GM18507 (cell line): ENCODE measurements at places on chromosomes 7 and 10.

GRCh38 chr7:48087349-48087748, 1.7 kb upstream of the UPP1 start:
- DNase-seq: no peak

GRCh38 chr10:6738112-6738768, 158.2 kb upstream of the PRKCQ start:
- DNase-seq: no peak

GRCh38 chr10:130713135-130713534, 576.9 kb downstream of the GLRX3 start:
- no peak for DNase-seq

GRCh38 chr7:153324094-153324493, 564.5 kb downstream of the ACTR3B start:
- no peak for DNase-seq

- DNase-seq: no peak
Observed at GRCh38 chr7:102222445-102222844, 64.2 kb upstream of the SH2B2 start.

GRCh38 chr10:122392835-122393234, 18.3 kb downstream of the PLEKHA1 start:
- DNase-seq: no peak

DNA sequence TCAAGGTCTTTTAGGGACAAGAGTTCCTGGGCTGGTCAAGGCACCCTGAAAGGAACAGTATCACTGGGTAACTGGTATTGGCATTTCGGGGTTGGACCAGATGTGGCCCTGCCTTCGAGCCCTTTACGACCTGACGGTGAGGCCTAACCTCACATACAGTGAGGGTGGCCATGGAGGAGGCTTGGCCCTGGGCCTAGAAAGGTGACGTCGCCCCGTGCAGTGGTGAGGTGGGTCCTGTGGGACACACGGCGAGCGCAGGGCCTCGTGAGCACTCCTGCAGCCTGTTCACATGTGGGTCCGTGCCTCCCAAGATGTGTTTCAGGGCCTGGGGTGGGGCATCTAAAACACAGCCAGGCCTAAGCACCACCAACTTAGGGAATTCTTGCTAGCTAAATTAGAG, 36.1 kb downstream of the CRHR2 start:
- no peak for DNase-seq

GRCh38 chr7:29990931-29991330, 1.3 kb upstream of the SCRN1 start:
- DNase-seq: no peak

- no peak for DNase-seq
Observed at GRCh38 chr10:15262036-15262713, 93.7 kb upstream of the NMT2 start.

DNA sequence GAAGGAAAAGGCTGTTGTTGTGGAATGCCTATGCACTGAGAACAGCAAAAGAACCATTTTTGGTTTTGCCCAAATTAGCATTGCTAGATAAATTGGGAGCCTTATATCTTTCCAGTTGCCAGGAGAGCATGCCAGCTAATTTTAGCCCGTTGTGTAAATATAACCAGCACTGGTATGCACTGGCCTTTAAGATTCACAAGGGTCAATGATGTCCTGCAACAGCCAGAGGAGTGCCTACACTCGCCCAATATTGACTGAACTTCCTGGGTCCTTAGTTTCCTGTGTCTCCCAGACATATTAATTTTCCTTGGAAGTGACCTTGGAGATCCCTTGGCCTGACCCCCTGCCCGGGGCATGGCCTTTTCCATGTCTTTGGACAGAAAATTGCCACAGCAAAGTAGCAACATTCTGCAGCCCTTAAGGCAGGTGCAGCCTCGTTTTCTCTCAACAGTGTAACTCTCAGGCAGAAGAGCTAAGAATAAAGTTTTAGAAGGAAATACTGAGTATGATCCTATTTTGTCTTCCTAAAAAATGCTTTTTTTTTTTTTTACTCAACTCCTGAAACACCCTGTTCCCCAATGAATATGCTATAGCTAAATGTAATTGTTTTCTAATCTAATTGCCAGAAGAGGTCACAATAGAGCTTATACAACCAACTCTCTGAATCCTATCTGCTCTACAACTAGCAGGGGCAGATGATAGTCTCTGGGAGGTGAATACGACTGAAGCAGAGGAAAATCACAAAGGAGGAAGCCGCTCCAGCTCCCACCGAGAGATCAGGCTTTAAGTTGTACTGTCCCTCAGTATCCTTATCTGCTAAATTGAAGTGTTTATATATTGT, 131.9 kb upstream of the PCGF5 start:
- no peak for DNase-seq

DNA sequence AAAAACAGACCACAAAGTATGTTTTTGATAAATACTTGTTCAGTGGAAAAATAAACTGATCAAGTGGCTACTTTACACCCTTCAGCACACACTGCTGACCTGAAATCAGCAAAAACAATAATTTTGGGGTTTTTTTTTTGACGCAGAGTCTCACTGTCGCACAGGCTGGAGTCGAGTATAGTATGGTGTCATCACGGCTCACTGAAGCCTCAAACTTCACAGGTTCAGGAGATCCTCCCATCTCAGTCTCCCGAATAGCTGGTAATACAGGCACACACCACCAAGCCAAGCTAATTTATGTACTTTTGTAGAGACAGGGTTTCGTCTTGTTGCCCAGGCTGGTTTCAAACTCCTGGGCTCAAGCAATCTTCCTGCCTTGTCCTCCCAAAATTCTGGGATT, 30.6 kb downstream of the TARP start:
- DNase-seq: no peak

GRCh38 chr7:1576521-1577253, 6.9 kb upstream of the PSMG3 start:
- no peak for DNase-seq

DNA sequence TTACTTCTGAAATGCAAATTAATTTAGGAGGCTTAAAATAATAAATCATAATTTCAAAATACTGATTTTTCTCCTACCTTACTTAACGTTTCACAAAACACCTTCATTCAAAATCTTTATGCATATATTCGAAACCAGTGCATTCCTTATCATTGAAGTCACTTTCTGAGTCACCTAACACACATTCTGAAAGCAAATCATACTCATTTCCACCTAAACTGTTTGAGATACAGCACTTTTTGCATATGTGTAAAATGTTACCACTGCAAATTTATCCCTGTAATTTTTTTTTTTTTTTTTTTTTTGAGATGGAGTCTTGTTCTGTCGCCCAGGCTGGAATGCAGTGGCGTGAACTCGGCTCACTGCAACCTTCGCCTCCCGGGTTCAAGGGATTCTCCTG, 15.7 kb downstream of the PPP3CB start:
- peak; percentile 23 for DNase-seq

DNA sequence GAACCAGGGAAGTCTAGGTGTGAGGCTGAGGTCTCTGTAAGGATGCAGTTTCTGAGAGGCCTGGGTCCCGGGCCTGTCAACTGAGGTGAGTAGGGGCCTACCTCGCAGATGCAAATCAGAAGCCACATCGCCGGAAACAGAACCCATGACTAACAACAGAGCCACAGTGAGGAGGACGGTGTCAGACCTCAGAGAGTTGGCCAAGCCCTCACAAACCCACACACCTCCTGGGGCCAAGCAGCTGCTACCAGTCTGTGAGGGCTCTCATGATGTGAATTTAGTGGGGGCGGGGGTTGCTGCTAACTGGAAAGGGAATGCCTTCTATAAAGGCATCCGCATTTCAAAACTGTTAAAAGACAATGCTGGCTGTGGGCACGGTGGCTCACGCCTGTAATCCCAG, 103.0 kb downstream of the COBL start:
- no peak for DNase-seq

DNA sequence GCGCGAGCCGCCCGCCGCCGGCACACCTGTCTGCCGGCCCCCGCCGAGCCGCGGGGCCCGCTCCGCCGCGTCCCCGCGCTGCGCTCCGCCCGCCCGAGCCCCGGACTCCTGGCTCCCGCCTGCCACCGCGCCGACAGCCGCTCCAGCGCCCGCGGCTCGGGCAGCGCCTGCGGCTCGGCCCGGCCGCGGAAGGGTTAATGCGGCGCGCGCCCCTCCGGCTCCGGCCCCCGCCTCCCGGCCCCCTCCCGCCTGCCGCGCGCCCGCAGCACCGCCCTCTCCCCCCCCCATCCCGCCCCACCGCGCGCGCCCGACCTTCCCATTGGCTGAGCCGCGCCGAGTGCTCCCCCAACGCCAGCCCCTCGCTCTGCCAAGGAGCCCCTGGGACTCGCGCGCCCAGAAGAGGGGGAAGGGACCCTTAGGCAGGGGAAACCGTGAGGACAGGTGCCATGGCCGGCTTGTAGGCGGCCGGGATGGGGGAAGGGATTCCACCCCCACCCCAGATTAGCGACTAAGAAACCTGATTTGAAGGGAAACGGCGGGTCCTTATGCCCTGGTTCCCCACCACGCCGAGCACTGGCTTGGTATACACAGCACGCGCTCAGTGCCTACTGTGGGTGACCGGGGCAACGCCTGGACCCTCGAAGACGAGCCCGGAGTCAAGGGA, at the start of gene KCNH2:
KCNH2 (minus strand) TSS at position 196 of the 664 bp plus-strand sequence. CDS start 408 bp downstream, outside the sequence.
- DNase-seq: no peak

GRCh38 chr10:63930584-63930983, 409.4 kb downstream of the REEP3 start:
- DNase-seq: no peak

DNA sequence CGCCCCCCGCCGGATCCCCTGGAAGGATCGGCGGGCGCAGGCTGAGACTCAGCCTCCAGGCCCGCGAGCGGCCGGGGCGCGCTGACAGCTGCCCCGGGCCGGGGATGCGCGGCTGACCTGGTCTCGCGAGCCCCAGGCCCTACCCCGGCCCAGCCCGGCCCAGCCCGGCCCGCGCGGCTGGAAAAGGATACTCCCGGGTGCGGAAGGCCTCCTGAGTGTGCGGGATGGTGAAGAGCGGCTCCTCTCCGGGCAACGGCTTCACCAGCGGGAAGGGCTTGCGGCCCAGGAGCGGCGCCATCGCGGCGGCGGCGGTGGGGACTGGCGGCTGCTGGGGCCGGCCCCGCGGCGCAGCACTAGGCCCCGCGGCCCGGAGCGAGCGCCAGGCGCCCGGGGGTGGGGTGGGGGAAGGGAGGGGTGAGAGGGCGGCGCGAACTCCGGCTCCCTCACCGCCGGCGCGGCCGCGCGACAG, 423 bp downstream of the BAZ1B start:
- DNase-seq: no peak

DNA sequence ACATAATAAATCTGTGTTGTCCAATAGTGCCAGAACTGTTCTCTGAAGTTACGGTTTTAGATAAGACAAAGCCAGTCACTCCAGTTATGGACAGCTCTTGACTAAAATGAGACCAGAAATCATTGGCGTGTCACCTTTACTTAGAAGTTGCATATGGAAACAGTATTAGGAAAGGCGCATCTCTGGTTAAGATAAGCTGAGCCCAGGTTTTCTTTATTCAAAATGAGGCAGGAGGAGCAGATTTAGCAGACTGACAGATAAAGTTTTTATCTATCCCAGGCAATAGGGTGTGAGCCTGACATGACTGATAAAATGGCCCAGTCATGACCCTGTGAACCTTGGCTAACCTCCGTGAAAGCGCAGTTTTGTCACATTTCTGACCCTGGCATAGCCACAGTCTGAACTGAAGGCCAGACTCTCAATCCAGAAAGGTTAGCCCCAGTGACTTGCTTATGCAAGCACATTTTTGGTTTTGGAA, 4.2 kb downstream of the CYP26A1 start:
- DNase-seq: no peak

DNA sequence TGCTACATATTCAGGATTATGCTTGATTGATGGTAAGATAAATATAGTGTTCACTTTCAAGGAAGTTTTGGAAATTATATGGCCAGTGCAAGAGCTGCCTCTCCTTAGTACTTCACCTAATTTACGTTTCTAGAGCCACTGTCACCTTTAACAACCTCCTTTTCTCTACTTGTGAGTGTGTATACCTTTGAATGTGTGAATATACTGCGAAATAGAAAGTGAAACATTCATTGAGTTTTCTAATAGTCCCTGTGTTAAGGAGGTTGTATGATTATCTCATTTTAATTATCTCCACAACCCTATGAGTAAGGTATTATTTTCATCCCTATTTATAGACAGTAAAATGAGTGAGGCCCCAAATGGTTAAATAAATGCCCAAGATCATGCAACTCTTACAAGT, 1050.5 kb downstream of the XPNPEP1 start:
- no peak for DNase-seq

GRCh38 chr7:50475340-50475739, 25.2 kb upstream of the FIGNL1 start:
- DNase-seq: no peak

DNA sequence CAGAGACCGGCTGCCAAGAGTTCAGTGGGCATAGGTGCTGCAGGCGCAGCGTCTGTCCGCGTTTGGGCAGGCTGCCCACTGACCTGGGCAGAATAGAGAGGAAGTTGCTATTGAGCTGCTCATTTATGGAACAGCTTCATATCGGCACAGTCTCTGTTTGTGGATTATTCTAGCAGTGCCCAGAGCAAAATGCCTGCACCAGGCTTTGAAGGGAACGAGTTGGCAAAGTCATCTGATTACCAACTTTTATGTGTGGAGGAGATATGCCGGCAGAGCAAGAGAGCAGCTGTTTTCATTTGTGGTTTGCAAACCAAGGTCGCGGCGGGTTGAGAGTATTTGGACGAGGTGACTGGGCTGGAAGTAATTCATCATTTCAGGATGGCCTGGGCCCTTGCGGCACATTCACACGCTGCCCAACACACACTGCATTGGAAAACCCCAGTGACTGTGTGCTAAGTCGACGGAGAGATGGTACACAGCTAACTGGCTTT, 228.5 kb downstream of the TCERG1L start:
- DNase-seq: no peak

GRCh38 chr7:17041324-17041723, 159.5 kb upstream of the AGR3 start:
- no peak for DNase-seq

DNA sequence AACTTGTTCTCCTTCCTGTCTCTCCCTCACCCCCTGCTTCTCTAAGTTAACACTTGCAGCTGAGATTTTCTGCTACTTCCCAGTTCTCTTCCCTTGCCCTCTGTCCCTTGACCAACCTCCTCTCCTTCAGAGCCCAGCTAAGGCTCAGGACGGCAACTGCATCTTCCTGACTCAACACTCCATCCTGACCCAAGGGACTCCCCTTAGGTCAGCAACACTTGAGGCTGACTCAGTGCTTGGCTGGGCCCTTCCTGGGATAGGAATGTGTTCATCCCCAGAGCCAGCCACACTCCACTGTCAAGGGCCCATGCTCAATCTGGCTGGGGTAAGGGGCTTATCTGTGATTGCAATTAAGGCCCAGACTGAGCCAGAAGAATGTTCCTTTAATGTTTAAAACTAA, 3.4 kb downstream of the CALHM2 start:
- DNase-seq: no peak

GRCh38 chr7:142809671-142810070, 38.9 kb downstream of the PRSS2 start:
- DNase-seq: no peak

DNA sequence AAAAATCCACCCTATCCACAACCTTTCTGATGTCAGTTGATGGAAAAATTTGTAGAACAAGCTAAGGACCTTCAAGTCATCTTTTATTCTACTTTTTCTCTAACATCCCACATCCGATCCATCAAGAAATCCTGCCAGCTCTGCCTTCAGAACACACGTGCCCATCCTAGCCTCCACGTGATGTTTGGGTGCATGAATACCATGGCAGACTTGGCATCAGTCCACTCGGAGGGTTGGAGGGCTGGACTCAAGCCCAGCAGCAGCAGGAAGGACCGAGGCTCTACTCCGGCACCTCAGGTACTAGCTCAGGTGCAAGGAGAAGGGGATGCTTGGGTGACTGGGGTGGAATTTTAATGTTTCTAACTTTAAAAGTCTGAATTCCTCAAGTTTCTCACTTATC, 428.6 kb downstream of the DPP6 start:
- DNase-seq: no peak
